Subcutaneous preadipocyte (primary cell): ENCODE measurements at places on chromosomes 16 and 17. TPM values are rescaled to one million over a fixed set of nuclear protein-coding genes. Genes with fewer than 3 reads are reported as not detected.

The TNK1 gene
- 0.20 TPM in 1 of 2 replicates, not detected in the other for total RNA-seq

The RPTOR gene
- total RNA-seq: 29.8 and 35.4 TPM in 2 replicates

The FSCN2 gene
- 0.59 and 2.2 TPM in 2 replicates for total RNA-seq

The KRTAP4-9 gene
- total RNA-seq: not detected in 2 replicates

The KRTAP16-1 gene
- total RNA-seq: not detected in 2 replicates

The HNF1B gene
- total RNA-seq: not detected in 2 replicates

The NPIPA2 gene
- total RNA-seq: 0.73 TPM in 1 of 2 replicates, not detected in the other

The BRIP1 gene
- total RNA-seq: 5.9 and 12.7 TPM in 2 replicates

The KRTAP4-1 gene
- not detected in 2 replicates for total RNA-seq

The PABPN1L gene
- not detected in 2 replicates for total RNA-seq

The SEPTIN12 gene
- total RNA-seq: not detected in 2 replicates

The C16orf54 gene
- total RNA-seq: not detected in 2 replicates

The TBC1D3K gene
- not detected in 2 replicates for total RNA-seq
